ENCODE measurements at places on chromosomes 3 and 15.

DNA sequence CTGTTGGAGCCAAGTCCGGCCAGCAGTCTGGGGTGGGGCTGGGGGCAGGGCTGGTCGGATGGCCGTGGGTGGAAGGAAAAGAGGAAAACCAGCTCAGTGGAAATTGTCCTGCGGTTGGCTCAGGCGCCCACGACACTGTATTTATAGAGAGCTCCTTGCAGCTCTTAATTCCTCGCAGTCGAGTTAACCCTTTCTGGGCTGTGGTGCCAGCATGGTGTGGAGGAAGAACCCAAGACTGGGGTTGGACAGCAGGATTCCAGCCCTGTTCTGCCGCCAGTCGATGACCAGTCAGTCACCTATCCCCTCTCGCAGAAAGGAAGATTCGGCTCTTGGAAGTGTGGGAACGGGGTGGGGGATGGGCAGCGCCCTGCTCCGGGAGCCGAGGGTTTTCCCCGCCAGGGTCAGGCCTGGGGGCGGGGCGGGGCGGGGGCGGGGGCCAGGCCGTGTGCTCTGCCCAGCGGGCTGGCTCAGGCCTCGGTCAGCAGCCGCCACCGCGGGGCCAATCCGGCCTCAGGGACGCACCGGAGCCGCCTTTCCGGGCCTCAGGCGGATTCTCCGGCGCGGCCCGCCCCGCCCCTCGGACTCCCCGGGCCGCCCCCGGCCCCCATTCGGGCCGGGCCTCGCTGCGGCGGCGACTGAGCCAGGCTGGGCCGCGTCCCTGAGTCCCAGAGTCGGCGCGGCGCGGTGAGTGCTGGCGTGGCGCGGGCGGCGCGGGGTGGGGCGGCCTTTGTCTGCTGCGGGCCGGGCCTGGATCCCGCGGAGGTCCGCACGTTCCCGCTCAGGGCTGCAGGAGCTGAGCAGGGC lies at the start of gene CD276:
CD276 (plus strand) TSS at position 607 of the 804 bp plus-strand sequence. CDS start 15,257 bp downstream, outside the sequence.
- DNase-seq, result peak; percentile 70

DNA sequence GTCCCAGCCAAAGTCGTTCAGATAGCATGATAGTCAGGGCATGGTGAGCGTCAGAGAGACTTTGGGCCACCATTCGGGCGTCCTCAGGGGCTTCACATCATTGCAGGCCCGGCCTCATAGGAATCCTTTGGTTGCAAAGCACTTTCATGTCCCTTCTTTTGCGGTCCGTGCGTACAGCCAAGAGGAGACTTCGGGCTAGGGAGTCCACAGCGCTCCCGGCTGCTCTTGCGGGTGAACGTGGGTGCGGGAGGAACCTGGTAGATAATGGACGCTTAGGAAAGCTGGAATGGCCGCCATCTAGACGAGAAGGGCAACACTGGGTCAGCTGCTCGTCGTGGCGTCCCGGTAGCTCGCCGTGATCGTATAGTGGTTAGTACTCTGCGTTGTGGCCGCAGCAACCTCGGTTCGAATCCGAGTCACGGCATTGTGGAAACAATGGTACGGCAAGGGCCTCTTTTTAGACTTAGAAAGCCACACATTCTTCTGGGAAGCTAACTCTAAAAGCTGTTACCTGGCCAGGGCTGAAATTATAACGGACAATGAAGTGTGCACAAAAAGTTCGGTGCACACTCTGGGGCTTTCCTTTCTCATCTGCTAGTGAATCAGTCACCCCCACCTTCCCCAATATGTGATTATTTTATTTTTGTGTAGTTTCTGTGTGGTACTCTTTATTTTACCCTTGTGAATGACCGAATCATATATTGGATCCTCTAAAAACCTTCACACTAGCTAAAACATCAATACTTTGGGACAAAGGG lies 13.2 kb upstream of the SHF start:
- peak; percentile 75 for DNase-seq

DNA sequence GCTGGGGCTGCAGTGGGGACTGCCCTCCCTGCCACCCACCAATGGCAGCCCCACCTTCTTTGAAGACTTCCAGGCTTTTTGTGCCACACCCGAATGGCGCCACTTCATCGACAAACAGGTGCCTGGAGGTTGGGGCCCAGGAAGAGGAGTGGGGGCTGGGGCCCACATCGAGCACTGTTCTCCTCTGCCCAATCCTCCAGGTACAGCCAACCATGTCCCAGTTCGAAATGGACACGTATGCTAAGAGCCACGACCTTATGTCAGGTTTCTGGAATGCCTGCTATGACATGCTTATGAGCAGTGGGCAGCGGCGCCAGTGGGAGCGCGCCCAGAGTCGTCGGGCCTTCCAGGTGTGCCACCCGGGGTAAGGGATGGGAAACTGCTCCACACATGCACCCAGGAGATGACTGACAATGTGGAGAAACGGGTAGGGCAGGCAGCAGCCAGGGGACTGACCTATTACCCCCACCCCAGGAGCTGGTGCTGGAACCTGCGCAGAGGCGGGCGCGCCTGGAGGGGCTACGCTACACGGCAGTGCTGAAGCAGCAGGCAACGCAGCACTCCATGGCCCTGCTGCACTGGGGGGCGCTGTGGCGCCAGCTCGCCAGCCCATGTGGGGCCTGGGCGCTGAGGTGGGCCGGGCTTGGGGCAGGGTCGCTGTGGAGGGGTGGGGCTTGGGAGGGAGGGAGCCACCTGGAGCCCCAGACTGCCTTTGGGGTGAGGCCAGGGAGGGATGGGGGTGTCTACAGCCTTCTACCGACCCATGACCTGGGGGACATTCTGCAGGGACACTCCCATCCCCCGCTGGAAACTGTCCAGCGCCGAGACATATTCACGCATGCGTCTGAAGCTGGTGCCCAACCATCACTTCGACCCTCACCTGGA lies 22.9 kb downstream of the NBEAL2 start:
- no peak for DNase-seq

DNA sequence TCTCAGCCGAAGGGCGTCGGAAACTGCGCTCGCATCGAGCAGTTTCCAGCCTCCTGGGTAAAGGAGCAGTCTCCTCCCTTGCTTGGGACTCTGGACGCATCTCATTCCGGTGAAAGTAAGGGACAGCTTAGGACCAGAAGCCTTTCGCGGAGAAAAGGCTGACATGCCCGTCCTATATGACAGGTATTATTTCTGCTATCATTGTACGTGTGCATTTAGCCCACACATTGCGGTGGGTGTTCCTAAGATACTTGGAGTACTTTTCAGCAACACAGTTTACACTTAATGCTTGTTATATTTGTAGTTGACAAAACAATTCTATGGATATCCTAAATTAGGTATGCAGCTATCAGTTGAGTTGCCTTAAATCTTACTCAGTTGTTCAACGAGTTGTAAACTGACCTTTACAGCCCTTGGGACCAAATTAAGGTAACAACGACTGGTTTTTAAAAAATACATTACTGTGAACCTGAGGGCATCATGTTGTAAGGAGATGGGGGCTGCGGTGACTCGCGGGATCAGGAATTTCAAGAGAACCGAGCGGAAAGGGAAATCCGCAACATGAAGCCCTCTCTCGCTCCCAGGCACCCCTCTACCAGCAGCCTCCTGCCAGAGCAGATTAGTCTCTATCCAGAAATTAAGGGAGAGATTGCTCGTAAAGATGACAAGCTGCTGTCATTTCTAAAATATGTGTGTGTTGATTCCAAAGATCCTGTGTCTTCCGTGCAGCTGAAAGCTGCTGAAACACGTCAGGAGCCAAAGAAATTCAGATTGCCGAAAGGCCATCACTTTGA lies 632 bp upstream of the COPS2 start:
- DNase-seq, result peak; percentile 33

DNA sequence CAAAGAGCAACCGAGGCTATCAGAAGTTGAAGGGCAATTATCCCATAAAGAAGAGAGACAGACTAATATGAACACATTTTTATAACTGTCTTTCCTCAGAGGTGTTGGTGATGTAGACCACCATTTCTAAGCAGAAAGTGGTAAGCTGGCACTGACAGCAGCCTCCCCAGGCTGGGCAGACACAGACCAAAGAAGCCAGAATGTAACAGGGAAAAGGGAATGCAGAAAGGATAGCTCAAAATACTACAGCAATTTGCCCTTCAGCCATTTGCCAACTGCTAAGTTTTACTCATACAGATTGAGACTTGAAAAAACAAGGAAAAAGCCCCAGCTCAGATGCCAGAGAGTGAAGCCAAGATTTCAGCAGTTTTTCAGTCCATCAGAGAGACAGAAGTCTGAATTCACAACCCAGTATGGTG lies 73.5 kb upstream of the ABI3BP start:
- peak; percentile 13 for DNase-seq

- DNase-seq, result peak; percentile 98
Measured at GRCh38 chr15:83904107-83905040, 250.5 kb downstream of the ADAMTSL3 start.

DNA sequence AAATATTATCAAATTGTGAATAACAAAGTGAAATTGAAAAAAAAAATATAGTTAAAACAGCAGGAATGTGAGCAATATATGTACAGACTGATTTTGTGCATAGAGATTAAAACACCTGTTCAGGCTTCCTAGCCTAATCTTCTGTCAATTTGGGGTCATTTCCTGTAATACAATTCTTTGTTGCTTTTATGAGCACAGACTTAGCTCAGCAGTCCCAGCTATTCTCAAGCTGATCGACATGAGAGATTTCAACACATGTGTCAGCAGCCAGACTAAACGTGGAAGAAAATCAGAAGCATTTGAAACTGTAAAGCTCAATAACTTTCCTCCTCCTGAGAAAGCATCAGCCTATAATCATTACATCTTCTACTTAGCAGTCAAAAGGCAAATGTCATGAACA lies 1.6 kb upstream of the FHIT start:
- no peak for DNase-seq

DNA sequence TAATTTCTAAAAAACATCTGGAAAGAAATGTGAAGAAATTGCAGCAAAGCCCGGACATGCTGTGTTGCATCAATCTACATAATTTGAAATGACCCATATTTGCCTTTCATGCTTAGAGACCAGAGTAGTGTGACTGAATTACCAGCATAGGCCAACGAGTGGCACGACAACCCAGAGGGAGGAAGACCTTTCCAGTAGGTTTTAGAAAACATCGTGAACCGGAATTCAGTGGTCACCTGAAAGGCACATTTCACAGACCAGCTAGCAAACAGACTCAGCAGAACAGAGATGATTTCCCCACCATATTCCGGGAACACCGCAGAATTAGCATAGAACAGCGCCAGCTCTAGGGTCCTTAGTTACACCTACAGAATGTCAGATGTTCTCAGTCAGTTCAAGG lies 620.0 kb upstream of the ZNF385D start:
- DNase-seq, result no peak

DNA sequence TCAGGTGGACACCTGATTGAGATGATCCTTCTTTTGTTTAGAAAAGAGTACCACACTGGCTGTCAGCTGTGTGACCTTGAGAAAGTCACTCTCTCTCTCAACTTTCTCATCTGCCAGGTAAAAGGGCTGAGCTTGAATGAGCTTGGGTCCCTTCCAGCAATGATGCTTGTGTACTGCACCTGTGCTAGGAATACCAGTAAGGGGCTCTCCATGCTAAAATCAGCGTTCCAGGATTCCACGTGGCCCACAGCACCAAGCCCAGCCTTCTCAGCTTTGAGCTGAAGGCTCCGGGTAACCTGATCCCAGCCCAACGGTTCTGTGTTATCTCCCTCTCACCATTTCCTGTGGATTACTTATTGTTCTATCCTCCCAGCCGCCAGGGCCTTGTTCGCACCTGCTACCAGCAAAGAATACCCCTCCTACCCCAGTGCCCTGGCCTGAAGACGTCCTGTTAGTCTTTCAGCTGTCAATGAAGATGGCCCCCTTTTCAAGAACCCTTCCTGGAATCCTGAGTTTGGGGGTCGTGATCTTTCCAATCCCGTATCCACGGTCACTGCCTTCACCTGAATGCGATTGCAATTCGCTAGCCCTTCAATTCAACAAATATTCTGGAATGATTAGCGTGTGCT lies 54.2 kb upstream of the CGNL1 start:
- DNase-seq, result no peak

DNA sequence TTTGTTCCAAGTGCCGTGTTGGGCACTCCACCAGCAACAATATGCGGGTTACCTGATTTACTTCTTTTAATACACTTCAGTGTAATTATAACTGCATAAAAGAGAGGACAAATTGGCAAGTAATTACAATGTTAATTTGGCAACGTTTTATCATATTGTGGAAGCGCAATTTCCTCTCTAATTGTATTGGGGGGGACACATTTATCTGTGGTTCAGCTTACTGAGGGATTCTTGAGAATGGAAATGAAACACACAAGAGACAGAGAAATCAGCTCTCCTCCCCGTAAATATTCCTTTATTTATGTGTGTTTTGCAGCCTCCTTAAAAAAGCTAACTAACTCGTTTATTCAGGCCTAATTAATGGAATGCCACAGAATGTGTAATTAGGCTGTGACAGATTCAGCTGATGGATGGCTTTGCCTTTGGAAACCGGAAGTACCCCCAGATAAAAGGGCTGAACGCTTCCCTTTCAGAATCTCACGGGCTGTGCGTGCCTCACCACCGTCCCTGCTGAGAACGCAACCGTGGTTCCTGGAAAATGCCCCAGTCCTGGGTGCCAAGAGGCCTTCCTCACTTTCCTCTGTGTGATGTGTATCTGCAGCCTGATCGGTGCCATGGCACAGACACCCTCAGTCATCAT lies 247.1 kb upstream of the ST8SIA2 start:
- DNase-seq, result no peak

DNA sequence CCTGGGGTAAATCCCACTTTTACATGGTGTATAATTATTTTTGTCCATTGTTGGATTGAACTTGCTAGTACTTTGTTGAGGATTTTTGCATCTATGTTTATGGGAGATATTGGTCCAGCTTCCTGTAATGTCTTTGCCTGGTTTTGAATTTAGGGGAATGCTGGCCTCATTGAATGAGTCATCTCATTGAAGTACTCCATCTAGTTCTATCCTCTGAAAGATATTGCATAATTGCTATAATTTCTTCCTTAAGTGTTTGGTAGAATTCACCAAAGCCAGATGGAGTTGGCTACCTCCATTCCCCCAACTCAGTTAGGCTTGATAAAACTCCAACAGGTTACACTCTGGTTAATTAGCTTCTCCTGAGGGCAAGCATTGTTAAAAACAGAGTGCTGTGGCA lies 237.4 kb upstream of the TGFBR2 start:
- peak; percentile 59 for DNase-seq

GRCh38 chr3:56869157-56869889 lies 67.6 kb upstream of the ARHGEF3 start:
- peak; percentile 34 for DNase-seq

DNA sequence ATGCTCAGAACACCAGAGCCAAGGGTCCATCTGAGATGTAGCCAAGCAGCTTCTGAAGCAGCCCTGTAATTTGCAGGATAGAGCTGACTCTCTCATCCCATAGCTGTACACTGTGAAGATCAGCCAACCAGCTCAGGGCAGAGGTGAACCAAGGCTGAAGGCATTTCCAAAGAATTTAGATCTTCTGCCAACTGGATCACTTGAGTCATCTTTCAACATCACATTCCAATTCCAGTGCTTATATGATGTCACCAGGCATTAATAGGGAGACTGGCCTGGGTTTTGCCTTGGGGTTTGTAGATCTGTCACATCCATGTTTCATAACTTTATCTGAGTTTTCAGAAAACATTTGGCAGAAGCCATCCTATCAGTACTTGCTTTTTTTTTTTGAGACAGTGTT lies 98.2 kb downstream of the NR2F2 start:
- DNase-seq, result peak; percentile 75

GRCh38 chr3:21534462-21534861 lies 216.5 kb downstream of the ZNF385D start:
- DNase-seq, result no peak
